ENCODE measurements at places on chromosomes 13 and 19. TPM values are rescaled to one million over a fixed set of nuclear protein-coding genes. Genes with fewer than 3 reads are reported as not detected.

GRCh38 chr13:48403151-48403631, 9.7 kb downstream of the LPAR6 start:
- no peak for DNase-seq

DNA sequence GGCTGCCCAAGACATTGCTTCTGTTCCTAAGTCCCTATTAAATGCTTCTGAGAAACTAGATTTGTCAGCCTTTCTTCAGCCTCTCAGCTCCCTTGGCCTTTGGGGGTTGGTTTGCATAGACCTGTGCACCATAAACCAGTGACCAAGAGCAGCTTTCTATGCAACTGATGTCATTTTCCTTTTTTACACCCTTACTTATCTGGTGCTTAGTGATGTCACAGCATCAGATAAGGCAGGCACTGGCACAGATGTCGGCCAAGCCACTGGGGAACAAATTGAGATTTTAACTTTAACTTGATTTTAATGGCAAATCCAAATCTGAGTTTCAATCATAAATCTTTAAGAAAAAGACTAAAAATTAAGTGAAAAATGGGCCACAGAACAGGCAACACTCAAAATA, 59.8 kb downstream of the RUBCNL start:
- no peak for DNase-seq

DNA sequence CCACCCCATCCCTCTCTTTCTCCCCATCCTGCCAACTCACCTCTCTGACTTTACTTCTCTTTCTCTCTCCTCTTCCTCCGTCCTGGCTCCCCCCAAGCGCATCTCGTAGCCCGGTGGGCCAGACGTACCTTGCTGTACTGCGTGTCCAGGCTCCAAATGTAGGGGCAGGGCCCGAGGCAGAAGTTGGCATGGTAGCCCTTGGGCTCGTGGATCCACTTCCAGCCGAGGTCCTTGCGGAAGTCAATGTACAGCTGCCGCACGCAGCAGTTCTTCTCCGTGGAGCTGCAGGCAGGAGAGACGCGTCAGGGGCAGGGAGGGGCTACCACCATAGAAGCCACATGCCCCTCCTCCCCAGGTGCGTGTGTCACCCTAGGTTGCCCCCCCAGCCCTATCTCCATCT, 21.7 kb downstream of the TGFB1 start:
- DNase-seq: no peak

- no peak for DNase-seq
These were observed 9.7 kb downstream of the F2RL3 start for GRCh38 chr19:16898361-16899015.

GRCh38 chr13:100940658-100941057, 266.1 kb upstream of the TMTC4 start:
- DNase-seq: no peak

DNA sequence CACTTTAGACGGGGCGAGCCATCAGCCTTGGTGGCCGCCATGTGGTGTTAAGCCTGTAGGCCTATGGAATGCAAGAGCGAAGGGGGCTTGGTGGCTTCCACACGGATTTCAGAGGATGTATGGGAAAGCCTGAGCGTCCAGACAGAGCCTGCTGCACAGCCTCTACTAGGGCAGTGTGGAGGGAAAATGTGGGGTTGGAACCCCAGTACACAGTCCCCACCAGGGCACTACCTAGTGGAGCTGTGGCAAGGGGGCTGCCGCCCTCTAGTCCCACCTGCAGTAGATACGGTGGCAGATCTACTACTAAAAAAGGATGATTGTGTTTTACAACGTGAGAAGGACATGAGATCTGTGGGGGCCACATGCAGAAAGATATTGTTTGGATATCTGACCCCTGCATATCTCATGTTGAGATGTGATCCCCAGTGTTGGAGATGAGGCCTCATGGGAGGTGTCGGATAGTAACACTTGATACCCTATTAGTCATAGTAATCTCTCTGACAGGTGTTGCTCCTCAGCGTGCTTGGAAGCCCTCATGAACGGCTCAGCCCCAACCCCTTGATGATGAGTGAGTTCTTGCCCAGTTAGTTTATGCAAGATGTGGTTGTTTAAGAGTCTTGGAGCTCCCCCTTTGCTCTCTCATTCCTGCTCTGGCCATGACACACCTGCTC, 45.6 kb downstream of the LHFPL6 start:
- DNase-seq: no peak

DNA sequence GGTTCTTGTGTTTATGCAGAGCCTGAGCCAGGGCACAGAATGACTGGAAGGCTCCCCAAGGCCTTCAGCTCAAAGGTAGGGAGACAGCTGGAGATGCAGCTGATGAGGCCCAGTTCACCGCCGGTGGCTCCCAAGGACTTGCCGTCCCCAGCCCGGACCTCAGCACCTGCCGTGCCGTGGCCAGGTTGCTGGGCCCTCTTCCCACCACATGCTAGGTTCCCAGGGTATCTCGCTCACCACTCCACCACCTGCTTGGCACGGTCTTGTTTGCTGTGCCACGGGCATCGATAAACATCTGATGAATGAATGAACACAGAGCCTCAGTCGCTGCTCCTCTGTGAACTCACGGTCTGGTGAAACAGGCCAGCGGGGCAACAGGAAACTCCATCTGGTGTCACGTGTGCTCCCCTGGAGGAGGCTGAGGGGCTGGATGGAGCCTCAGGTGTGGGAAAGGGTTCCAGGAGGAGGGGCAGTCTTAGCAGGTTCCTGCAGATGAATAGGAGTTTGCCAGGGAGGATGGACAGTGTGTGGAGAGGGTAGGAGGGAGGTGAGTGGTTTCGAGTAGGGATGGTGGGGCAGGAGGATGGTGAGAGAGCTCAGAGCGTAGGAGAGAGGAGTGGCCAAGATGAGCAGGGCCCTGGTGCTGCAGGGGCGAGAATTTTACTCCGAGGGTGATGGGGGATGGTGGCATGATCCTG, 3.6 kb upstream of the KLK14 start:
- DNase-seq: no peak

- no peak for DNase-seq
These were observed 69.1 kb upstream of the WASF3 start for GRCh38 chr13:26488236-26489003.

DNA sequence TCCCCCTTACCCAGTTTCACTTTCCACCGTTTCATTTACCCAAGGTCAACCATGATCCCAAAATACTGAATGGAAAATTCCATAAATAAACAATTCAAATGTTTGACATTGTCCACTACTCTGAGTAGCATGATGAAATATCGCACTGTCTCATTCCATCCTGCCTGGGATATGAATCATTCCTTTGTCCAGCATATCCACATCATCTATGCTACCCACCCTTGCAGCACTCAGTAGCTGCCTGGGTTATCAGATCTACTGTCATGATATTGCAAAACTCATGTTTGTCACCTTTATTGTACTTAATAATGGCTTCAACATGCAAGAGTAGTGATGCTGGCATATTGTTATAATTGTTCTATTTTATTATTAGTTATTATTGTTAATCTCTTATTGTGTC, 263.9 kb upstream of the NBEA start:
- no peak for DNase-seq

- no peak for DNase-seq
These were observed 147.6 kb upstream of the RXFP2 start for GRCh38 chr13:31591642-31592233.

GRCh38 chr19:33868076-33868735, 71.5 kb downstream of the KCTD15 start:
- DNase-seq: peak; percentile 28

DNA sequence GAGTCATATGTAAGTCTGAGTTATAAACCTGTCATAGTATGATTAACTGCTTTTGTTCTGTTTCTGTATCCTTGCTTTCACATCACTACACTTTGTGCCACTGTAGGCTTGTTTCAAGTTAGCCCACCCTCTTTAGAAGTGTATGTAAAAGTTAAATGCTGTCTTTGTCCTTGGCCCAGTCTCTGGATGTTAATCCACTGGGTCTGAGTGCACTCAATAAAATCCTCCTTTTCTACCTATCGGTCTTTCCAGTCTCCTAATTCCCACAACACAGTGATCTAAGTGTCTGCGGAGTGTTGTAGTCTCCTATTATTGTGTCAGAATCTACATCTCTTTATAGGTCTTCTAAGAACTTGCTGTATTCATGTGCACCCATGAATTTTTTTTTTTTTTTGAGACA, 14.1 kb downstream of the ZNF429 start:
- DNase-seq: no peak

GRCh38 chr13:104461049-104461448, 1394.8 kb upstream of the SLC10A2 start:
- DNase-seq: no peak

DNA sequence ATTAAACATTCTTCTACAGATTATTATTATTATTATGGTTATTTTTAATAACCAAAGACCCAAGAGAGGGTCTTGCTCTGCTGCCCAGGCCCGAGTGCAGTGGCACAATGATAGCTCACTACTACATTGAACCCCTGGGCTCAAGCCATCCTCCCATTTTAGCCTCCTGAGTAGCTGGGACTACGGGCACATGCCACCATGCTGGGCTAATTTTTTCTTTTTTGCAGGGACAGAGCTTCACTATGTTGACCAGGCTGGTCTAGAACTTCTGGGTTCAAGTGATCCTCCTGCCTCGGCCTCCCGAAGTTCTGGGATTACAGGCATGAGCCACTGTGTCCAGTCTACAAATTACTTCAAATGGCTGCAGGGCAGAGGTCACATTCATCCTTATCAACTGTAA, 179.8 kb downstream of the KCNRG start:
- DNase-seq: no peak

DNA sequence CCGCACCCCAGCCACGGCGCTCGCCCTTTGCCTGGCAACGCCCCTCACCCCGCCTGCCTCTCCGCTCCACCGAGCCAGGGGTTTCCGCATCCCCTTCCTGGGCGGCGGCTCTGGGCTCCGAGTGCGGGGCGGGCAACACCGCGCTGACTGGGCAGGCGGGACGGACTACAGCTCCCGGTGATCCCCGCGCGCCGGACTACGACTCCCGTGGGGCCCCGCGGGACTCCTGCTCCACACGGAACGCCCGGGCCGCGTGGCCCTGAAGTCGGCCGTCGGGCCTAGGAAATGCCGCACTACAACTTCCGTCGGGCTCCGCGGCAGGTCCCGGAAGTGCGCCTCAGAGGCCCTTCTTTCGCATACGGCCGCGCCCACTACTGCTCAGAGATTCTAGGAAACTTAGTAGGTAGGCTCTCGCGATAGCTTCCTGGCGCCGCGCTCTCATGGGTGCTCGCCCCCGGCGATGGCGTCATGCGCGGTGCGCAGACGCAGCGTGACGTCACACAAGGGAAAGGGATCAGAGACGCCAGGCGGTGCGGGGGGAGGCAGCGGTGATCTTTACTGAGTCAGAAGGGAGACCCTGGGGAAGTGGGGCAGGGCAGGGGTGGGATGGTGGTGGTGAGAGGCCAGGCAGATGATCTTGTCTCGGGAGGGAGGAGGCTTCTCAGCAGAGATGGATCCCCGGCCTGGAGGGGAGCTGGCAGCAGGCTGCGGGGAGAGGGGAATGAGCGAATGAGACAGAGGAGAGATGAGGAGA, at the start of gene JOSD2:
JOSD2 (minus strand) TSS at position 123 of the 754 bp plus-strand sequence. CDS start 760 bp downstream, outside the sequence.
- DNase-seq: peak; percentile 100

DNA sequence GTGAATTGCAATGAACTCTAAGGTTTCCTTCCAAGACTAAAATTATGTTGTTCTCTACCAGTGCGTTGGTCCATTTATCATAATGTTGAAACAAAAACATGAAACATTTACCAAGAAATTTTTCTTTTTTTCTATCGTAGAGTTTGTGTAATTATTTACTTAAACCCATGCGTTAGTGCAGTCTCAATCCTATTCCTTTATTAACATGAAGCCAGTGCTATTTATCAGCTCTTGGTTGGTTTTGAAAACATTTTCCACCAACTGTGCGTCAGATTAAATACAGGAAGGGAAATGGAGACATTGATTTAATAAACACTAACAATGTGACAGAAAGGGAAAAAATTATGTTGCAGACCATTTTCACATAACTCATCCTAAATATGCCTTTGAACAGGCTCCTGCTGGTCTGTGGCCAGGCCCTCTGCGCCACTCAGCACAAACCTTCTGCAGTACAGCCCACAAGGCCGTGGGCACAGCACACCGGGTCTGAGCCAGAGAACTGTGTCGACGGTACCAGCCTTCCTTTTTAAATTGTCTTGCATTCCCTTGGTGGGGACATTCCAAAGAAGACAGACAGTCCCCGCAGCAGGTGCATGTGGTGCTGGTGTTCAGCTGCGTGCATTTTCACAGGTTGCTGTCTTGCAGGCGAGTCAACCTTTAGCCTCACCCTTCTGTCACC, 135.8 kb downstream of the SHISA2 start:
- DNase-seq: no peak

DNA sequence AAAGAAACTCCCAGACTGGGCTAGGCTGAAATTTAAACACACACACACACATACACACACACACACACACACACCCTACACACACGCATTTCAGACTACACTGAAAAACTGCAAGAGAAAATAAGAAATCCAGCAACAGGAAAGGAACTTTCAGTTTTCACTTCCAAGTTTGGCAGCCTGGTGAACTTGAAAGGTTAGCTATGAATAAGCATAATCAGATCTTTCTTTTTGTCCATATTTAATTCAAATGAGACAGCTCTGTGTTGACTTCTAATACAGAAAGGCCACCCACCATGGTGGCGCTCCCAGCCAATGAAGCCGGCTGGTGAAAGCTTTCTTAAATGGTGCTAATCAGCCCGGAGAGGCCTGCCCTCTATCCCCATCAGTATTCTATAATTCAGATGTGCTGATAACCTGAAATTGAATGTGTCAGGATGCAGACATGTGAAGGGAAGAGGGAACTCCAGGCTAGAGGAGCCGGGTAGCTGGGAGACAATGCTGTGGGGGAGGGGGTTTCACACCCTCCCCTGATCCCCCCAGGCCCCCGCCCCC, 108.3 kb upstream of the ZNF536 start:
- DNase-seq: peak; percentile 29

- no peak for DNase-seq
These were observed 84.2 kb upstream of the RNF113B start for GRCh38 chr13:98261165-98261702.

GRCh38 chr13:84894749-84895148, 904.5 kb downstream of the SLITRK6 start:
- no peak for DNase-seq

GRCh38 chr13:107790397-107790796, 424.9 kb downstream of the LIG4 start:
- no peak for DNase-seq

GRCh38 chr19:5838353-5839064, 993 bp downstream of the FUT6 start:
- no peak for DNase-seq

GRCh38 chr13:55084630-55085029, 2056.0 kb downstream of the OLFM4 start:
- no peak for DNase-seq

Gene LAIR1
- total RNA-seq: 19.7 TPM

Gene IGLON5
- 2.2 TPM for total RNA-seq

Gene NKPD1
- total RNA-seq: 0.48 TPM

Gene CBARP
- not detected for total RNA-seq

Gene CD70
- total RNA-seq: not detected

Gene B3GNT8
- total RNA-seq: not detected

Gene IGFL3
- total RNA-seq: not detected

Gene CYP4F12
- 9.6 TPM for total RNA-seq

Gene C3
- total RNA-seq: 48.4 TPM

Gene ADGRE3
- total RNA-seq: not detected

Gene ABHD13
- total RNA-seq: 14.9 TPM

Gene ACER1
- total RNA-seq: not detected

Gene CEACAM4
- total RNA-seq: not detected

Gene ZNF878
- total RNA-seq: 1.9 TPM

Gene SSC5D
- total RNA-seq: 67.9 TPM

Gene MUC16
- 2.9 TPM for total RNA-seq

Gene RFXAP
- total RNA-seq: 0.96 TPM

Gene CAPN12
- not detected for total RNA-seq
